ENCODE measurements at places on chromosomes 6 and 20. TPM values are rescaled to one million over a fixed set of nuclear protein-coding genes. Genes with fewer than 3 reads are reported as not detected.

- DNase-seq = no peak
Measured at GRCh38 chr6:32475392-32476206, 35.9 kb downstream of the HLA-DRA start.

- no peak for DNase-seq
Measured at GRCh38 chr6:117191448-117191847, 73.9 kb upstream of the VGLL2 start.

DNA sequence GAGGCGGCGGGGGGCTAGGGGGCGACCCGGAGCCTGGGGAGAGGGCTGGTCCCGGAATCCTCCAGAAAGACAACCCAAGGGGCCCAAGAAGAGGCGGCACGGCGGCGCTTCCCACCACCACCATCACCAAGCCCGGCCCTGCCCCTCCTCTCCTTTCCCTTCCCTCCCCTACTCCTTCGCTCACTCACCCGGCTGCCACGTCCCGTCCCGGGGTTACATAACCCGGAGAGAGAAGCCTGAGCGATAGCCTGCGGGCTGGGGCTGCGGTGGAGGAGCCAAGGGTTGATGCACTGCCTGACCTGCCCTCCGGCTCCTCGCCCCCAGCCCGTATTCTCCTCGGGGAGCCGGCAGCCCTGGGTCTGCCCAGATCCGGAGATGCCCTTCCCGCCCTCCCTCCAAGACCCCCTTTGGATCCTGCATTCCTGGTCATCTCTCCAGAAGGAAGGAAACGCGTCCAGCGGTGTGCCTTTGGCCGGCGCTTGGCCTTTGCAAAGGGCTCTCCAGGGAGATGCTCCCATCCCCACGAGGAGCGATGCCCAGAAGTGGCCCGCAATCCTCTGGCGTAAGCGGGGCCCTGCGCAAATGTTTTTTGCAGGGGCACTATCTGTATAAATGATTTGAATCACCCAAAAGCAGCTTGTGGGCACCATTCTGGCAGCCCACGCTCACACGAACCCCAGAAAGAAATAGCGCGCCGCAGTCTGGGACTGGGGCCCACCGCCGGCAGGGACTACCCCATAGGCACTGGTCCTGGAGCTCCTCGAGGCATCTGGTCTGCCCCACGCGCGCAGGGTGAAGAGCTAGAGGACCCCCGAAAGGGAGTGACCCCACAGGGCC, 4.6 kb upstream of the CPXM1 start:
- no peak for DNase-seq

Gene PACRG
- total RNA-seq = 0.42 TPM

GRCh38 chr6:21478883-21479539, 114.5 kb upstream of the SOX4 start:
- no peak for DNase-seq

Gene BTN1A1
- total RNA-seq = 0.14 TPM

DNA sequence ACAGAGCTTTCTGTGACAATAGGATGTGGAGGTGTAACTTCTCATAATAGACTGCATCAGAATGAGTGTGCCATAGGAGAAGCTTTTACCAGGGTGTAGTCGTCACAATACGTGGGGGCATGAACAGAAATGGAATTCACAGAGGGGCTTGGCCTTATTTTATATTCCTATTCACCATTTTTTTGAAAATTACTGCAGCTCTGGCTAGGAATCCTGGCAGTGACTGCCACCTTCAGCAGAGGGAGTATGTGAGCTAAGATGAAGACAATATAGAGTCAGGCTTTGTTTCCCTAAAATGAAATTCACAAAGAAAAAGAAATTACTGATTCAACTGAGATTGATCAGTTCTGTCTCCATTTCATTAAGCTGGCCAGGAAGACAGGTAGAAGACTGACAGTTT, 13.9 kb downstream of the TOMM6 start:
- no peak for DNase-seq

DNA sequence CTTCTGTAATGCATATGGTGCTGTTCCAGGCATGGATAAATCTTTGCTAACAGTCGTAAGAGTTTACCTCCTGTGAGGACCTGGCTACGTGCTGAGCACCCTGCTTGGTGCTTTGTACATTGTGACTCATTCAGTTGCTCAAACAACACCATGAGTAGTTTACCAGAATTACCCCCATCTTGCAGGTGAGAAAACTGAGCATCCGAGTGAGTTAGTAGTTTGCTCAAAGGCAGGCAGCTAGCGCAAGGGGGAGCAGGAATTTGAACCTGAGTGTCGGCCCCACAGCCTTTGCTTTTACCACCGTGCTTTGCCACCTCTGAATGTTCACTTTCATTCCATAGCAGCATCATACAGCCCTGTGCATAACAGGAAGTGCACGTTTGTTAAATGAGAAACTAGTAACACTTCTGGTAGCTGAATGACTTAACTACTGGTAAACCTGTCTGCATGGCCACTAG, 121.9 kb downstream of the MTHFD1L start:
- no peak for DNase-seq

DNA sequence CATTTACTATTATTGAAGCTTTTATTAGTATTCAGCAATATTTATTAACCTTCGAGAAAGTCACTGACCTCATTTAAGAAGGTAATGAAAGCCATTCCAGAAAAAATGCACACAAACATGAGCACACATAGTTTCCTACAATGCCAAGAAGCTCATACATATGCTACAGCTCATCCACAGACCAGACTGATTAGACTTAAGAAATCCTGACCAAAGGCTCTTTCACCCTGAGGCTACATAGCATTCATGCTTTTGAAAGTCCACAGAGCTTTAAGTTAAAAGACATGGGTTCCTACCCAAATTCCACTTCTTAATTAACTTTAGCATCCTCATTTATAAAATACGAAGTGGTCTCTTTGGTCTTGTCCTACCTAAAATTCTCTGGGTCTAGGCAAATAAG, 430.4 kb downstream of the TBC1D32 start:
- no peak for DNase-seq

DNA sequence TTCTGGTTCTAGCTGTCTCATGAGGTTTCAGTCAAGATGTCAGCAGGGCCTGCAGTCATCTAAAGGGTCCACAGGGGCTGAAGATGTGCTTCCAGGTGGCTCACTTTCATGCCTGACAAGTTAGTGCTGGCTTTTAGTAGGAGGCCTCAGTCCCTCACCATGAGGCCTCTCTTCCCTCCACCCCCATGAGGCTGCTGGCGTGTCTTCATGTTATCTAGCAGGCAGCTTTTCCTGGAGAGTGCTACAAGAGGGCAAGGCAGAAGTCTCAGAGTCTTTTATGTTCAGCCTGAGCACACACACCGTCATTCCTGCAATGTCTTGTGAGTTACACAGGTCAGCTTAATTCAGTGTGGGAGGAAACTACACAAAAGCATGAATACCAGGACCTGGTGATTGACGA, 769.9 kb downstream of the HDGFL1 start:
- DNase-seq = no peak

- DNase-seq = no peak
Measured at GRCh38 chr6:166253778-166254204, 54.4 kb downstream of the PRR18 start.

GRCh38 chr20:63409066-63409833, 48.1 kb upstream of the CHRNA4 start:
- DNase-seq = no peak

GRCh38 chr6:108920751-108921150, 72.5 kb downstream of the ARMC2 start:
- no peak for DNase-seq

DNA sequence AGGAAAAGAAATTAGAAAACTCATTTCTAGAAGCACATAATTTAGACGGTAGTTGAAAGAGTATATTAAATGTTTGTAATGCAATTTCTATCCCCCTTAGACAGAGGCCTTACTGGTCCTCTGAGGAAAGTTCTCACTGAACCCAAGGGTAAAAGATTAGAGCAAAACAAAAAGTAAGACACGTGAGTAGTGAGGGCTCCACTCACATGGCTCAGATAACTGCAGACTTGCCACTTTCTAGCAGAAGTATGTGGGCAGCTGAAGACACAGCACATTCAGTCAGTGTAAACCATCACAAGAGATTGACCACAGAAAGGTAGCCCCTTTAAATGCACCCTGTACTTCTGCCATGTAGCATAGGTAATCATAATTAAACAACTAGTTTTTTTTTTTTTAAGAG, 193.8 kb downstream of the BTBD9 start:
- no peak for DNase-seq

Gene BAK1
- total RNA-seq = 12.8 TPM

Gene KCNQ2
- 0.38 TPM for total RNA-seq

DNA sequence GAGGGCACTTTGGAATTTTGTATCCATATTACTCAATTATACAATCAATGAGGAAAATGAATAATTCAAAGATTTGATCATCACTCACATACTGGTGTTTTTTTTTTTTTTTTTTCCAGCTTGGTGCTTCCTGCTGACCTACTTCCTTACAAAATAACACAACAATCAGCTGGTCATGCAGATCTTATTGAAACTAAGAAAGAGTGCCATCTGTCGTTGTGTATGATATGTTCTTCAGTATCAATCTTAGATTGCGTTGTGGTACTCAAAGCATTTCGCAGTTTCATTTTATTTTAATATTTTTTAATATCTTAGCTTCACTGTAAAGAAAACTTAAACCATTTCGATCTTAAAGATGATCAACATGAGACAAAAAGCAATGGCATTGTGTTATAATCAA, 155.6 kb downstream of the OGFRL1 start:
- DNase-seq = no peak

DNA sequence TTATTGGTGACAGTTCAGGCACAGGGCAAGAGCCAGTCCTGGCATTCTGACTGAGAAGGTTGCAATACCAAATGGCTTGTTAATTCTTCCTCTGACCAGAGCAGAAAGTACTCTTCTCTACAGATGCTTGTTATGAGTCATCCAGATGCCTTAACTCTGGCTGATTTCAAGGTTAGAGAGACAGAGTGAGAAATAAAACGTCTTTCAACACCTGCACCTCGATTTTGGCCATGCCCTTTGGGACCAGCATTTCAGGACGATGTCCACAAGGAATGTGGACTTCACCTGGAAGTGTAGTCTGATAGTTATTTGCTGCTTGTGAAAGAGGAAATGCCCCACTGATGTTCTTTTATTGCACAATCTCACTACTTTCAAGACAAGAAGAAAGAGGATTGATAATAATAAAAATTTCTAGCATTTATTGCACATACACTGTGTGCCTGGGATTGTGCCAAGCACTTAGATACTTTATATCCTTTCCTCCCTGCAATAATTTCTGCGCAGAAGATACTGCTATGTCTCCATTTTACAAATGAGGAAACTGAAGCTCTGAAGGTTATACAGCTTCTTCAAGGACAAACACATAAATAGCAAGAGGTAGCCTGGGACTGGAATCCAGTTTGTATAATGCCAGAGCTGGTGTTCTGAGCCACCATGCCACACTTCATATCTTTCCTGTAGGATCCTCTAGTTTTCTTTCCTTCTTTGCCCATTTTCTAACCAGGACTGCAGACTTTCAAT, 33.5 kb upstream of the MCM3 start:
- no peak for DNase-seq

DNA sequence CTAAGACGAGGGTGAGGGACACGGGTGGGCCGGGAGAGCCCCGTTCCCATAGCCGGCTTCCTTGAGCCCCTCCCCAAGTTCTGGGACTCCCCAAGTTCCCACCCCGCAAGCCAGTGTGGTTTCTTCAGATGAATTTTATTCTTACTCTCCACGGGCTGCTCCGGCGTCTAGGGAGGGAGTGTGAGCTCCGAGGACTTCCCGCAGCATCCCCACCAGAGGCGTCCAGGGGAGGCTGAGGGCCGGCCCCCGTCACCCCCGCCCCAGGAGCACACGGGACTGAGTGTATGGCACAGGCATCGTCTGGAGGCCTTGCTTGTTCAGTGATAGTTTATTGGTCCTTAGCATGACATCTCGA, 10.0 kb upstream of the SLC4A11 start:
- no peak for DNase-seq

GRCh38 chr6:70310063-70310694, 7.3 kb upstream of the COL9A1 start:
- peak; percentile 9 for DNase-seq

- DNase-seq = no peak
Measured at GRCh38 chr6:86949771-86950170, 12.4 kb downstream of the HTR1E start.

GRCh38 chr20:38131588-38132121, 33.4 kb downstream of the TGM2 start:
- DNase-seq = no peak

Gene PLG
- 0.14 TPM for total RNA-seq

GRCh38 chr6:56739836-56740815, 97.4 kb upstream of the DST start:
- DNase-seq = no peak

GRCh38 chr20:60148885-60149284, 190.7 kb downstream of the CDH26 start:
- DNase-seq = no peak

Gene HRH3
- not detected for total RNA-seq

DNA sequence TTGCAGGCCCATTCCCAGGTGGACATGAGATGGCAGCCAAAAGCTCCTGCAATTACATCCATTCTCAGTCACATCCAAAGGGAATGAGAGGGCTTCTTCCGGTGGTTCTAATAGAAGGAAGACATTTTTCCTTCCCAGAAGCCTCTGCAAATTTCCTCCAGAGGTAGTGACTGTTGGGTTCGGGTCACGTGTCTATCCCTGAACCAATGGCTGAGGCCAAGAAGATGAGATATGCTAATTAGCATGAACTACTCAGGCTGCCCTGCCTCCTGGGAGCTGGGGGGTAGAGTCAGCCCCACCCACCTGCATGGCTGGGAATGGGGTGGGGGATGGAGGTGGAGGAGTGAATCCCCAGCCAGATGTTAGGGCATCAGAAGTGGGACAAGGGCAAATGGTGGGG, 61.3 kb upstream of the IYD start:
- DNase-seq = no peak

DNA sequence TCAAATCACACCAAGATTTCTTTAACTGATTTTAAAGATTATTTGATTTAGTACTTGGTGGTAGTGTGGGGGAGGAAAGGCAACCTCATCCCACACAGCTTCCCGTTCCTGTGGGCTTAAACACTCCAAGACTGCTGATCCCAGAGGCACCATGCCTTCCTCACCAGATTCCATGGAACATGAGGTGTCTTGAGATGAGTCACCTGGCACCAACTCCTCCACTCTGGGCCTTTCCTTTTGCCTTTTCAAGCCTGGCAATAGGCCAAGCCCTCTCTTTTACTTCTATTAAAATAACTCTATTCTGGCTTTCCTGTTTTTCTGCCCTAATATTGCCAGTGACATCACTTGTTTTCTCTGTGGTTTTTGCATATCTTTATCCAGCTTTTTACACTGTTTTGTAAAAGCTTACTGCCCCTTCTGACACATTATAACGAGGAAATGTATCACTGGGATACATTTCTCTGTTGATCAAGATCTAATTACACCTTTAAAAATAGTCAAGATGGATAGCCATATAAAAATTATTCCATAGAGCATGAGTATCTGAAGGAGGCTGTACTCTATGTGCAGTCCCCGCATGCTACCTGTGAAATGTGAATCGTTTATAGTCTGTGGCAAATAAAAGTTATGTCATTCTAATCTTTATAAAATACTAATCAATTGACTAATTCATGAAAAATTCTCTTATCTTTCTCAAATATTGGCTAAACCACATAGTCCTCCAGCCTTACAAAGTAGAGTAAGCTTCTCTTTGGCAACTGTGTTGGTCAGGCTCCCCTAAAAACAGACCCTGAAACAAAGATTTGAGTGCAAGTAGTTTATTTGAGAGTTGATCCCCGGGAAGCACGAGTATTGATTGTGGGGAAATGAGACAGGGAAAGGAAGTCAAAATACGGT, 257.8 kb upstream of the KCNQ5 start:
- no peak for DNase-seq
